Stimulated activated CD8-positive, alpha-beta memory T cell treated with anti-CD3 and anti-CD28 coated beads, Interleukin-12 subunit alpha, Interleukin-12 subunit beta, amount 100 ng/mL, for 4 hours (primary cell): ENCODE measurements at places on chromosomes 2 and 18.

DNA sequence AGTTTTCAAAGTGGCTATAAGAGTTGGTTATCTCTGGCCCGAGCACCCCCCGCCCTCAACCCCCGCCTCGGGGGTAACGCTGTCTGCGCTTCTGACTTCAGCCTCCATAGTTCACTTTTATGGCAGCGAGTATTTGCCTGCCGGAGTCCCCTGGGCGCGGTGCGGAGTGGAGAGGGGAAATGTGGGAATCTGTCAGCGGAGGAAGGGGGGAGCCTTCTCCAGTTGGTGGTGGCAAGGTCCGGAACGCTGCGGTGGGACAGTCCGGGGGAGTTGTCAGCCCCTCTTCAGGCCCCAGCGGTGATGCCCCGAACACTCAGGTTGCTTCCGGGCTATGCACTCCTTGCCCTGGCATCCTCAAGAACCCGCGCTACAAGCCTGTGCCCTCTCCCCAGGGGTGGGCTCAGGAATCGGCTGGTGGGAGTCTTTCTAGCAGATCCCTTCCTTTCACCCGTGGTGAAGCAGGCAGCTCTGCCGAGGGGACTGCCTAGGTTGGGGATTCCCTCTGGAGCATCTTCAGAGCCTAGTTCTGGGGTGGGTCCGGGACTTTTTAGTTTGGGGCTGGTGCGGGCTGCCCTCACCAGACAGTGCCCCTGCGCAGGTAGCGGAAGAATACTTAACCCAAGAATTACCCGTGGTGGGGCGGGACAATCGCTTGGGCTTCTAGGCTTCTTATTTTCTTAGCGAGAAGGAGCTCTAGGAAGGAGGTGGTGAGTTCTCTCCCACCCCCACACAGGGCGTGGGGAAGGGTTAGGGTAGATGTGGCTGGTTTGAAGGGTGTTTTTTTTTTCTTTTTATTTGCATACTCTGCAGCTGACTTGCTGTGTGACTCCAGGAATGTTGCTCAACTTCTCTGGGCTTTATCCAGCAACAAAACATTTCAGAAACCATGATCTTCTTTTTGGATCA, 1.6 kb downstream of the ATOH8 start:
- DNase-seq = no peak

DNA sequence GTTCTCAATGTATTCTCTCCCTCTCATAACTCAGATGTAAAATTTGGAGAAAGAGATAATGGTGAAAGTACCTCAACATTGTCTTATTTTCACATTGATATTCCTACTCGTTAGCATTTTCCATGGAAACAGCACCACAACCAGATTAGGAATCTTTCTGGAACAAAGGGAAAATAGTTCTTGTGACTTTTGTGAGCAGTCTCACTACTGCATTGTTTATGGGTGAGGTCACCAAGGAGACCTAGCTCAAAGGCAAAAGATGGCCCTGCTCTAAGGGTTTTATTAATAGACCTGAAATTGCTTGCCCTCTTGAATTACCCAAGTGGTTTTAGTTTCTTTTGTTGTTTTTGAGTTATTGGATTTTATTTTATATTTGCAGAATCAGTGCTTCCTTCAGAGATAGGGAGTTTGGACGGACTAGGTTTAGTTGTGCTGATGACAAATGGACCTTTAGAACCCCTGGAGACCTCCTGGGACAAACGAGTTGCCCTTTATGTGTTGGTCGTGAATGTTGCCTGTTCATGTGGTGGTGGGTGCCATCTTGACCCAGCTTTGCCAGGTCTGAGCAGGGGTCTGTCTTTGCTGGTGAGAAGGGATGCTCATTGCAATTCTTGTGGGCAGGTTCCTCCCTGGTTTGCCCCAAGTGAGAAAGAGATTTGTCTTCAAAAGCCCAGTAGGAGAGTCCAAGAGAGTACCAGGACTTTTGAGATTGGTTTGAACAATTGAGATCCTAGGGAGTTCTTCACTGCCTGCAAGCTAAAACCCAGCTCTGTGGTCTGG, 58.1 kb downstream of the INPP4A start:
- DNase-seq = no peak

DNA sequence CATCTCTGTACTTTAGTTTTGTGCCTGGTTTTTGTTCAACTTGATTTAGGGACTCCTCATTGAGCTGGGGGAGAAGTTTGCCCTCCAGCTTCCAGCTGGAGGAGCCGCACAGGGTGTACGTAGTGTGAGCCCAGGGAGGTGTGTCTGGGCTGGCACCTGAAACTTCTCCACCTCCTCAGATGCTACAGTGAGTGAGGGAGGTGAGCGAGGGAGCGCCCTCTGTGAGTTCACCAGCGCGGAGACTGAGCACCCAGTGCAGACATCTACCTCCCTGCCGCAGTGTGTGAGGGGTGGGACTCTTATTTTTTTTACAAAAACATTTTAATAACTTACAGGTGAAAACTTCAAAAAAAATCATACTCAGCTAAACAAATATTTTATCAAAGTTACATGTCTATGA, 204.2 kb upstream of the HS6ST1 start:
- DNase-seq = no peak

DNA sequence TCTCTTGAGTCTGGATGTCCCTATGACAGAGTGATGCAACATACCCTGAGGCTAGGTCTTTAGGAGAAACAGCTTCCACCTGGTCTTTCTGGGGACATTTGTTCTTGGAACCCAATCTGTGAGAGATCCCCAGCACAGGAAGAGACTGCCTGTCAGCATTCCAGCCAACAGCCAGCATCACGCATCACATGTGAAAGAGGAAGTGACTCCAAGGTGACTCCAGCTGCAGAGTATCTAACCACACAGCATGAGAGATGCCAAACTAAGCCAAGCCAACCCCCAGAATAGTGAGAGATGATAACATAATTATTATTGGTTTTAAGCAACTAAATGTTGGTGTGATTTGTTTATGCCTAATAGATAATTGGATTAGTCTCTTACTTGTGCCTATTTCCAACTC, 35.7 kb downstream of the C18orf63 start:
- DNase-seq = no peak

DNA sequence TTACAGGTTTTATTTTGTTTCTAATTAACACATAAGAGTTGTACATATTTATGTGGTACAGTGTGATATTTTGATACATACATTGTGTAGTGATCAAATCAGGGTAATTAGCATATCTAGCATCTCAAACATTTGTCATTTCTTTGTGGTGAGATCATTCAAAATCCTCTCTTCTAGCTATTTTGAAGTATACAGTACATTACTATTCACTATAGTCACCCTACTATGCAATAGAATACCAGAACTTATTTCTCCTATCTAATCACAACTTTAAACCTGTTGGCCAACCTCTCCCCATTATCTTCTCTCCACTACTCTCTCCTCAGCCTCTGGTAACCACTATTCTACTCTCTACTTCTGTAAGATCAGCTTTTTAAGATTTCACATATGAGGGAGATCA, 325.8 kb downstream of the CYP26B1 start:
- DNase-seq = no peak

DNA sequence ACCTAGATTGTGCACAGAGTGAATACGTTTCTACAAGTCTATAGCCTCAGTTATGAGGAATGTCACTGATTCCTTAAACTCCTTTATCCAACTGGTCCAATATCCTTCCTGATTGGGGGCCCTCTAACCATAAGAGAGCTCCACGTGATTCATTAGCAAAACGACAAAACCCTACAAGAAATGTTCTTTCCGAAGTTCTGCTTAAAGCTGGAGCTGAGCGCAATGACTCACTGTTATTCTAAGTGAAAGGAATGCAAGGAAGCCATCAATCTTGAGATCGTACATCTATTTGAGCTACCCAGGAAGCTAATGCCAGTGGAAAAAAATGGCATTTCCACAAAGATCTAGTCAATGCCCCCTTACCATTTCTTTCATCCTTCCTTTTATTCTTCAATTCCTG, 354.9 kb upstream of the CDH20 start:
- DNase-seq = no peak

DNA sequence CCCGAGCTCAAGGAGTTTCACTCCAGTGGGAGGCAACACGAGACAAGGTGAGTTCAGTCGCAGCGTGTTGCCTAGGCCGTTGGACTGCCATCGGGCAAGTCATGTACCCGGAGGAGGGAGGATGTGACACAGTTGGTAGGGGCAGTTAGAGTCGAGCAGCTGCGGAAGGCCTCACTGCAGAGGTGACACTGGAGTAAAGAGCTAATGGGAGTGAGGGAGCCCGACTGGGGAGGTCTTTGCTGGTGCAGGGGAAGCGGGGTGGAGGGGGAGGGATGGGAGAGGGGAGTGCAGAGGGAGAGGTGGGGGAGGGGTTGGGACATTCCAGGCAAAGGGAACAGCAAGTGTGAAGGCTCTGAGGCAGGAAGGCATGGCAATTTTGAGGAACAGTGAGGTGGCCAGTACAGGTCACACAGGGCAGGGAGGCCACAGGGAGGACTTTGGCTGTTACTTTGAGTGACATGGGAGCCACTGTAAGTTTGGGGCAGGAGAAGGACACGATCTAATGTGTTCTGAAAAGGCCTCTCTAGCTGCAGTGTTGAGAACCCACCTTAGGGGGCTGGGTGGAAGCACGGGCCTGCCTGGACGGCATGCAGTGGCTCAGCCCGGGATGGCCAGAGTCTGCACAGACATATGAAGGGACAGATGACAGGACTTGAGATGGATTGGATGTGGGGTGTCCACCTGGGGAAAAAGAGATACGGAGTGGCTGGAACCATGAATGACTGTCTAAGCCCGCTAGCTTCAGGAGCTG, 61.1 kb downstream of the KCNF1 start:
- DNase-seq = no peak

- no peak for DNase-seq
Observed at GRCh38 chr2:2879071-2879470, 498.5 kb downstream of the EIPR1 start.

DNA sequence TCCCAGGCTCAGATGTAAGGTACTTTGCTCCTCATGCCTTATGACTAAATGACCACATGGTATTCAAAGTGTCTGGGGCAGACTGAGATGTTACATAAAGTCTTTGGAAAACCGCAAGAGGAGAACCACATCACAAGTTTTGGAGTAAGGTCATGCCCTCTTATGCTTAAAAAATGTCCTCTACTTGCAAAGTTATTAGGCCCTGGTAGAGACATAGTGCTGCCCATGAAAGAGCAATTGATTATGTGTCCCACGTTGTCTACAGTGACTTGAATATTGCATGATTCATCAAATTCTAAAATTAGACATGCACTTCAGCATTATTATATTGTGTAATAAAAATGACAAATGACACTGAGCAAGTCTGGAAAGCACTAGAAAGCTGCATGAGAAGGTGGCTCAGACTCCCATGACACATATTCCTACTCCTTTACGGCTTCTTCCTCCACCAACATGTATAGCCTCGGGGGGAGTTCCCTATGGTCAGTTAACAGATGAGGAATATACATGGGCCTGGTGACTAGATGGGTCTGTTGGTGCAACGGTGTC, 602.6 kb upstream of the VRK2 start:
- DNase-seq = no peak

- DNase-seq = no peak
Observed at GRCh38 chr2:79259959-79260358, 100.4 kb upstream of the REG3A start.

DNA sequence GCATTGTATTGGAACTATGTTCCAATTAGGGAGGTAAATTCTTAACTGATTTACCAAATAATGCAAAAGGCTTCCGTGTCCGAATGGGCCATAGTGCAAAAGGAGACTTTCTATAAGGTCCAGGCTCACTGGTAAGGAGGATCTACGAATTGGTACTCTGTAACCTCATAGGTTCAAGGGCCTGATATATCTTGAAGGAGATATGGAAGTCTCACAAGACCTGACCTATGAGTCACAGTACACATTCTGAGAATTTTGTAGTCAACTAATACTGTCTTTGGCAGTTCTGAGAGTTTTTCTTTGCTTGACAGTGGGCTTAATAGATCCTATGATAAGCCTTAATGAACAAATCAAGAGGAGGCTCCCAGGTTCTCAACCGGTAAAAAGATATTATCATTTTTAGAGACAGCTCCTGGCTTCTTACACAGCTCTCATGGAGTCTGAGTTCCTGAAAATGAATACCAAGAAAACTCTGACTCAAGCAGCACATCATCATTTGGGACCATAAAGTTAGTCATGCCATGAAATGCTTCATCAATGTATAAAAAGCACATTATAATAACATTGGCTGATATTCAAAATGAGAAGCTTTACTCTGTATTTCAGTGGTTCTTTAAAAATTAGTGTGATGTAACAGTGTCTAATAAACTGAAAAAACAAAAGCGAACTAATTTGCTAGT, 1275.2 kb upstream of the CRIM1 start:
- DNase-seq = no peak

DNA sequence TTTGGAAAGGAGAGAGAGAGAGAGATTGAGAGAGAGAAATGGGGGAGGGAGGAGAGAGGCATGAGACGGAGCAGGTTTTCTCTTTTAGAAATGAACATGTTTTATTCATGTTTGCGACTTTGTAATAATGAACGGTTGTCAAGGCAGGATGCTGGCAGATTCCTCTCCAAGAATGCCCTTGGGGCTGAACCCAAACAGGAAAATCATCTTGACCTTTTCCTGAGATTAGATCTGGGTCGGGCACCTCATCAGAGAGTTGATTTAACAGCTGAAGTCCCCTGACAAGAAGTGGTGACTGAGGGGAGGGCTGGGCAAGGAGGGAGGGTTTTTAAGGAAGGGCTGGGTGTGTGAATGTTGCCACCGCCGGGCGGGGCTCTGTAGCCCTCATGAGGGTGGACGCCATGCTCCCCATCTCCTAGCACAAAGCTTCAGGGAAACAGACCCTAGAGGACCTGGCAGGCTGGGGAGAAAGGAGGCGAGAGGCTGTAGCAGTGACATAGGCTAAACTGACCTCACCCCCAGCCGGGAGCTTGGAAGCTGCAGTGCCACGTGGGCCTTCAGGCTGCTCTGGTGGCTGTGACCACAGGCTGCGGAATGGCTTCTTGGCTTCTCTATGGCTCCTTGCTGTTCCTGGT, 60.0 kb downstream of the LIPG start:
- DNase-seq = no peak
